GM12878 (cell line): ENCODE measurements at places on chromosomes 16 and 17. TPM values are rescaled to one million over a fixed set of nuclear protein-coding genes. Genes with fewer than 3 reads are reported as not detected.

Gene BHLHA9
- not detected in 2 replicates for total RNA-seq

- H3K27ac ChIP-seq: no peak overlapping the region
- H3K4me1 ChIP-seq: no peaks in the 10 kb centered on the region
- no peak for DNase-seq
- H3K27me3 ChIP-seq: no peaks in the 10 kb centered on the region
- H3K4me3 ChIP-seq: no peak overlapping the region
- H3K36me3 ChIP-seq: no peaks in the 10 kb centered on the region
Measured at GRCh38 chr17:70857351-70857750, 688.0 kb downstream of the KCNJ2 start.

DNA sequence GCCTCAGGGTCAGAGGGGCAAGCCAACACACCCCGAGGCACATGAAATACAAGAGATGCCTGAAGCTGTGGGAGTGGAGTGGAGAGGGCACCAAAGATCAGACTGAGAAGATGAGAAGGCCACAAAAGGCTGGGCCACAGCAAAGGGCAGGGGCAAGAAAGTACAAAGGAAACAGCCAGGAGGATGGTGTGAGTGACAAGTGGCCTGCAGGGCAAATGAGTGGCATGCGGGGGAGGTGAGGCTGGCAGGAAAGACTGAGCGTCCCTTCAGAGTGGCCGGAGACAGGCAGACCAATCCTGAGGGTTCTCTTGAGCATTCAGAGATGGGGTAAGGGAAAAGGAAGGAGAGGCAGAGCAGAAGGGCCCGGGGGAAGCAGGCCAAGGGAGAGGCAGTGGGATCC lies 23.2 kb downstream of the HSD11B2 start:
- H3K36me3 ChIP-seq: peaks cover 12% of the 10 kb centered on the region
- H3K4me1 ChIP-seq: no peaks in the 10 kb centered on the region
- H3K27me3 ChIP-seq: no peaks in the 10 kb centered on the region
- H3K27ac ChIP-seq: no peak overlapping the region
- H3K4me3 ChIP-seq: no peak overlapping the region

DNA sequence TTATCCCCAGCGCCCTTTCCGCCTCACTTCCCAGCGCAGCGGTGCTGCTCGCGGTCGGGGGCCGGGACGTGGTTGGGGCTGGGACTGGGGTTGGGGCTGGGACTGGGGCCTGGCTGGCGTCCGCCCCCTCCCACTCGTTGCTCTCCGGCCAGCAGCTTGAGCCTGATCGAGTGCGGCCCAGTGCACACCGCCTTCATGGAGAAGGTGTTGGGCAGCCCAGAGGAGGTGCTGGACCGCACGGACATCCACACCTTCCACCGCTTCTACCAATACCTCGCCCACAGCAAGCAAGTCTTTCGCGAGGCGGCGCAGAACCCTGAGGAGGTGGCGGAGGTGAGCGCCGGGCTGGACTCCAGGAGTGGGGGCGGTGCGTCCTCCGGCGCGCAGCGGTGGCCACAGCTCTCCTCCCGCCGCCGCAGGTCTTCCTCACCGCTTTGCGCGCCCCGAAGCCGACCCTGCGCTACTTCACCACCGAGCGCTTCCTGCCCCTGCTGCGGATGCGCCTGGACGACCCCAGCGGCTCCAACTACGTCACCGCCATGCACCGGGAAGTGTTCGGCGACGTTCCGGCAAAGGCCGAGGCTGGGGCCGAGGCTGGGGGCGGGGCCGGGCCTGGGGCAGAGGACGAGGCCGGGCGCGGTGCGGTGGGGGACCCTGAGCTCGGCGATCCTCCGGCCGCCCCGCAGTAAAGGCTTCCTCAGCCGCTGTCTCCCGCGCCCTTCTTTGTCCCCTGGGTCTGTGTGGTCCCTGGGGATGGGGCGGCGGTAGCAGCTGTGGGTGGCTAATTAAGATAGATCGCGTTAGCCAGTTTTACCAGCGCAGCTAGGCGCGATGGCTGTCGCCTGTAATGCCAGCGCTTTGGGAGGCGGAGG lies 1.8 kb downstream of the HSD17B1 start:
- peak overlapping the region; percentile 94 for H3K4me3 ChIP-seq
- no peaks in the 10 kb centered on the region for H3K27me3 ChIP-seq
- no peaks in the 10 kb centered on the region; the same call in 1 of the 2 replicates for H3K36me3 ChIP-seq
- no peak for DNase-seq
- no peaks in the 10 kb centered on the region; the same call in 1 of the 2 replicates for H3K4me1 ChIP-seq
- peak overlapping the region; percentile 81 for H3K27ac ChIP-seq

DNA sequence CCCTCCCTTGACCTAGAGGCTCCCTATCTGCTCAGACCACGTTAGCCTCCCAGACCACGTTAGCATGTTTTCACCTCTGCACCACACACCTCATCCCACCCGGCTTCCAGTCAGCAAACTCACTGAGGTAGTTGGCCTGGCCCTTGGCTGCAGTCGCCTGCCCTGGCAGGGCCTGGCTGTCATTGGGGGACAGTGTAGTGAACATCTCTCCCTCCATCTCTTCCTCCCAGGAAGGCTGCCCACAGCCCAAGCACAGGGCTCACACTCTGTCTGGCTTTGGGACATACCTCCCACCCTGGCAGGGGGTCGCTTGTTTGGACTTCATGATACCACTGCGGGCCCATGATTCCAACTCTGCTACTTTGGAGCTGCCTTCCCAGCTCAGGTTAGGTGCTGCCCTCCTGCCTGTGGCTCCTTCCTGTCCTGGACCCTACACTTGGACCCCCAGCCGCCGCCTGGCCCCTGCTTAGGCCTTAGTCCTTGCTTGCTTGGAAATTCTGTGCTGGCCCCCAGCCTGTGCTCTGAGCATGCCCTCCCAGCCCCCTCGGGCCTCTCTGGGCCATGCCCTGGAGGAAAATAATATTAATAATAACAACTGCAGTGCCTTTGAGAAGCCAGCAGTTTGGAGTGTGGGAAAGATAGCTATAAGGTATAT lies 167.7 kb downstream of the COPRS start:
- no peaks in the 10 kb centered on the region for H3K27me3 ChIP-seq
- no peak for DNase-seq
- no peaks in the 10 kb centered on the region for H3K4me1 ChIP-seq
- no peaks in the 10 kb centered on the region for H3K36me3 ChIP-seq
- no peak overlapping the region for H3K27ac ChIP-seq

DNA sequence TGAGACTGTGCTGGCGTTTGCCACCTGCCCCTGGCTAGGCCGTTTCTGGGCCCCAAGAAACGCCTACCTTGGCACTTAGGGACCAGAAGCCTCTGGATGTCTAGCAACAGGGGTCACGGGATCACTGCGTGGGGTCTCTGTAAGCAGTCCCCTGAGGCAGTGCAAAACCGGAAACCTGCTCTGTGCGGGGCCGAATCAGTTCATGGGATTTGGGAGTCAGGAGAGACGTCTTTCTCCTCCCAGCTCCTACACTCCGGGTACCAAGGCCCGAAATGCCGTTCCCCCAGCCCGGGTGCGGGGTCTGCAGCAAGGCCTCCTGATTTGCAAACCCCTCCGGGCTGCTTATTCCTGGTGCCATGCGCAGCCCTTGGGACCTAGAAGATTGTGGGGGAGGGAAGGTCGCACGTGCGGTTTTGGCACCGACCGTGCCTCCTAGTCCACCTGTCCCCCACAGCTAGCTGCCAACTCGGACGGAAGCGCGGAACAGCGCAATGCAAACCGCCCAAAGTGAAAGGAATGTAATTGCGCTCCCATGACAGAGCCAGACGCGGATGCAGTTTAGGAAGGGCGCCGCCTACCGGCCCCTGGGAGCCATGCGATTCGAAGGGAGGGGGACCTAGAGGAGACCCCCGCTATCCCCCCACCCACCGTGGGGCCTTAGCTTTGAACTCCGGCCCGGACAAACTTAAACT lies 6.5 kb downstream of the IRX5 start:
- H3K27me3 ChIP-seq: peaks cover 35% of the 10 kb centered on the region
- no peak for DNase-seq
- no peak overlapping the region for H3K27ac ChIP-seq
- H3K36me3 ChIP-seq: no peaks in the 10 kb centered on the region
- no peaks in the 10 kb centered on the region for H3K4me1 ChIP-seq
- no peak overlapping the region for H3K4me3 ChIP-seq

DNA sequence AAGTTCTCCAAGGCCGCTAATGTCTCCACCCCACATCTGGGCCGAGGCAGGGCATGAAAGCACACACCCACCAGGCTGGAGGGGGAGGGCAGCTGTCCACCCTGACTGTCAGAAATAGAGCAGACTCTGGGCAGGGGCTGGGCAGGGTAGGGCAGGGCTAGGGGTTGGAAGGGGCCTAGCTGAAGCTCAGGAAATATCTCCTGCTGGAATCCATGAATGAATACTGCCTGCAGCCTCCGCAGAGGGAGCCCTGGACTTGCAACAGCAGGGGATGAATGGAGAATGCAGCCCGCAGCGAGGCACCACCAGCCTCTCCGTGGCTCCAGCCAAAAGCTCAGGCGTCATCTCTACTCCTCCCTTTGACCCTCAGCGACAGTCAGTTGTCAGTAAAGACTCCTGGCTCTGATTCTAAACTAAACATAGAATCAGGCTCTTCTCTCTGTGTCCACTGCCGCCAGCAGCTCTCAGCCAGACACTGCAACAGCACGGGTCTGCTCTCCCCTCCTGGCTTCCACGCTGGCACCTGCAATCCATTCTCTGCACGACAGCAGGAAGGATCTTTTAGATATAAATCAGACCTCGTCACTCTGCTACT lies 23.9 kb upstream of the NGFR start:
- DNase-seq: no peak
- H3K27me3 ChIP-seq: peaks cover 17% of the 10 kb centered on the region
- no peak overlapping the region for H3K27ac ChIP-seq
- H3K4me1 ChIP-seq: no peaks in the 10 kb centered on the region
- no peaks in the 10 kb centered on the region for H3K36me3 ChIP-seq

- no peak overlapping the region for H3K4me3 ChIP-seq
- H3K36me3 ChIP-seq: no peaks in the 10 kb centered on the region
- H3K4me1 ChIP-seq: peaks cover 4% of the 10 kb centered on the region; the same call in 1 of the 2 replicates
Measured at GRCh38 chr16:86664522-86665318, 86.4 kb downstream of the FOXL1 start.

Gene KRTAP4-6
- not detected in 2 replicates for total RNA-seq

GRCh38 chr16:17340804-17341203 lies 130.0 kb downstream of the XYLT1 start:
- H3K4me1 ChIP-seq: peaks cover 47% of the 10 kb centered on the region
- H3K4me3 ChIP-seq: no peak overlapping the region
- H3K27me3 ChIP-seq: no peaks in the 10 kb centered on the region
- H3K27ac ChIP-seq: no peak overlapping the region
- no peaks in the 10 kb centered on the region for H3K36me3 ChIP-seq

GRCh38 chr17:32960815-32961214 lies 30.8 kb upstream of the SPACA3 start:
- no peak for DNase-seq
- no peak overlapping the region for H3K27ac ChIP-seq
- H3K27me3 ChIP-seq: no peaks in the 10 kb centered on the region
- no peak overlapping the region for H3K4me3 ChIP-seq

- no peak overlapping the region for H3K27ac ChIP-seq
- H3K4me3 ChIP-seq: no peak overlapping the region
- no peaks in the 10 kb centered on the region for H3K27me3 ChIP-seq
- H3K4me1 ChIP-seq: no peaks in the 10 kb centered on the region
- H3K36me3 ChIP-seq: no peaks in the 10 kb centered on the region
Measured at GRCh38 chr17:35903451-35903850, 23.3 kb upstream of the CCL5 start.

Gene CHST5
- total RNA-seq: 0.19 TPM in 1 of 2 replicates, not detected in the other

GRCh38 chr17:19812407-19812806 lies 55.3 kb downstream of the ULK2 start:
- H3K4me1 ChIP-seq: no peaks in the 10 kb centered on the region
- no peak for DNase-seq
- H3K36me3 ChIP-seq: no peaks in the 10 kb centered on the region
- H3K4me3 ChIP-seq: no peak overlapping the region

DNA sequence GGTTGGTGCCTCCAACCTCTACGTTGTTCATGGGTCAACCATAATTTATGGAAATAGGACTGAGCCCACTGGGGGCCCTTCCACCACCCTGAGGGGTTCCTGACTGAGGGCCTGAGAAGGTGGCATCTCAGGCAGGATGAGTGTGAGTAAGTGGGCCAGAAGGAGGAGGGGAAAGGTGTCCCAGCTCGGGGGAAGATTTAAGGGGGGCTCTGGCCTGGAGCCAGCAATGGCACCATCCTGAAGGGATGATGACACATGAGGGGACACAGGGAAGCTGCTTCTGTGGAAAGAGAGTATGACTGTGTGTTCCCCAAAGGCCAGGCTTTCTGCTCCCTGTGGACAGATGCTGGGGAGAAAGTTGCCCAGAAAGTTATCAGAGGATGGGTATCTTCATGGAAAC lies 18.7 kb downstream of the MYL4 start:
- no peaks in the 10 kb centered on the region for H3K36me3 ChIP-seq
- no peak overlapping the region for H3K27ac ChIP-seq
- no peak for DNase-seq
- peaks cover 18% of the 10 kb centered on the region for H3K4me1 ChIP-seq
- no peak overlapping the region for H3K4me3 ChIP-seq

- peak; percentile 60 for DNase-seq
- peak overlapping the region; percentile 64 for H3K27ac ChIP-seq
- peaks cover 18% of the 10 kb centered on the region for H3K4me1 ChIP-seq
Measured at GRCh38 chr17:40516581-40517285, 15.3 kb upstream of the TNS4 start.

Gene EXOSC6
- total RNA-seq: 23.6 and 24.8 TPM in 2 replicates

GRCh38 chr17:55283256-55283965 lies 18.7 kb downstream of the HLF start:
- DNase-seq: no peak
- H3K27me3 ChIP-seq: no peaks in the 10 kb centered on the region; the same call in 1 of the 2 replicates
- no peaks in the 10 kb centered on the region for H3K36me3 ChIP-seq

DNA sequence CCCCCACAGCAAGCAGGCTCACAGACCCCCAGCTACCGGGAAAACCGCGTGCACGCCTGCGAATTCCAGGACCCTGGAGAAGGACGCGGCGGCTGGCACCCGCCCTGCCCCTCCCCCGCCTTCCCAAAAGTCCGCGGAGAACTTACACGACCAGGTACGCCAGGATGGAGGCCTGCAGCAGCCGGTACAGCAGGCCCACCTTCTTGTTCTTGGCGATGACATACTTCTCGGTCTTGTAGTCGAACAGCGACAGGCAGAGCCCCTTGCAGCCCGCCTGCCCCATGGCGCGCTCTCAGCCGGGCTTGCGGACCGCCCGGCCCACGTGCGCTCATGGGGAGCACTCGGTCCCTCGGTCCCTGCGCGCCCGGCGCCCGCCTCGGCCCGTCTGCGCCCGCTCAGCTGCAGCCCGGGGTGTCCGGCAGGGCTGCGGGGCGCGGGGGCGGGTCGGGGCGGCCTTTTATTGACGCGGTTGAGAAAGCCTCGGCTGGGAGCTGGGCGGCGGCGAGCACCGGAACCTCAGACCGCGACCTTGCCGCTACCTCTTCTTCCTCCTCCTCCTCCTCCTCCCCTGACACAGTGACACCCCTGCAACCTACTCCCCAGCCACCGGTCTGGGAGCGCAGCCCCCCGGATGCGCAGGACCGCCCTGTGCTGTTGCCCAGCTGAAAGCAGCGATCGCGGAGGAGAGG lies at the start of gene P2RX5:
TSS of gene P2RX5 (minus strand) at position 433 of the 689 bp plus-strand sequence. CDS start at position 283, 150 bp downstream.
- no peak for DNase-seq
- no peaks in the 10 kb centered on the region for H3K27me3 ChIP-seq
- H3K36me3 ChIP-seq: no peaks in the 10 kb centered on the region
- H3K4me1 ChIP-seq: peaks cover 32% of the 10 kb centered on the region
- peak within 1 kb of the TSS; percentile 61 for H3K27ac ChIP-seq

GRCh38 chr17:70613681-70614080 lies 444.3 kb downstream of the KCNJ2 start:
- no peaks in the 10 kb centered on the region for H3K4me1 ChIP-seq
- no peaks in the 10 kb centered on the region for H3K36me3 ChIP-seq
- H3K4me3 ChIP-seq: no peak overlapping the region
- no peak overlapping the region for H3K27ac ChIP-seq
